ENCODE measurements at places on chromosomes 1 and 21.

DNA sequence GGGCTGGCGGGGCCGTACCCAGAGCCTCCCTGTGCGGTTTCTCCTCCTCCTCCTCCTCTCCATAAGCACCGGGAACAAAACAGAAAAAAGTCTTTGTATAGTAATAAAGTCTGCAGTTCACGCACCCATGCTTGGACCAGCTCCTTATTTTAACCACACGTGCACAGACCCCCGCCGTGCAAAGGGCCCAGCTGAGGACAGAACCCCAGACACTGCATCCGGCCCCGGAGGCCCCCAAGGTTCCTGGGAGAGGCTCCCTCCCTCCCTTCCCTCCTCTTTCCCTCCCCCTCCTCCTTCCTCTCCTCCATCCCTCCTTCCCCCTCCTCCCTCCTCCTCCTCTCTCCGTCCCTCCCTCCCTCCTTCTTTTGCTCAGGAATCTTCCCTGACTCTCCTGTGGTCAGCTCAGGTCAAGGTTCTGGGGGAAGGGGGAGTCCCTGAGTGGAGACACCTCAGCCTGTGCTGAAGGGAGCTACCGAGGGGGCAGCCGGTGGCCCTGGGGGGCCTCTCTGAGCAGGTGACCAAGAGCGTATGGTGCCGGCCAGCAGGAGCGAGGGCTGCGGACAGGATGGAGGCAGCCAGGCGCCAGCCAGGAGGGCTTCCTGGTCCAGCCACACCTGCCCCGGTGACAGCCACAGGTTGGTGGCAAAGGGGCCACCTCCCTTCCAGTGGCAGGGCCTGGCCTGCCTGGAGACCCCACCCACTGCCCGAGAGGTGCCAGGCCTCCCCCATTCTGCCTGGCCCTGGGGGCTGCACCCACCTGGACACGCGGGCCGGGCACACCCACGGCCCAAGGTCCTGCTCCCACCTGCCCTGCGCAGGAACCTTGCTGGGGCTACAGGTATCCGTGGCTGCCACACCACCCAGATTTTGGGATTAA is 3.2 kb upstream of the TTLL10 start:
- no peak for DNase-seq

- no peak for DNase-seq
Measured at GRCh38 chr21:34054259-34054658, 19.1 kb upstream of the MRPS6 start.

GRCh38 chr1:55987491-55988249 is 591.7 kb downstream of the PLPP3 start:
- no peak for DNase-seq

GRCh38 chr1:183562701-183563100 is 27.6 kb downstream of the NCF2 start:
- no peak for DNase-seq

DNA sequence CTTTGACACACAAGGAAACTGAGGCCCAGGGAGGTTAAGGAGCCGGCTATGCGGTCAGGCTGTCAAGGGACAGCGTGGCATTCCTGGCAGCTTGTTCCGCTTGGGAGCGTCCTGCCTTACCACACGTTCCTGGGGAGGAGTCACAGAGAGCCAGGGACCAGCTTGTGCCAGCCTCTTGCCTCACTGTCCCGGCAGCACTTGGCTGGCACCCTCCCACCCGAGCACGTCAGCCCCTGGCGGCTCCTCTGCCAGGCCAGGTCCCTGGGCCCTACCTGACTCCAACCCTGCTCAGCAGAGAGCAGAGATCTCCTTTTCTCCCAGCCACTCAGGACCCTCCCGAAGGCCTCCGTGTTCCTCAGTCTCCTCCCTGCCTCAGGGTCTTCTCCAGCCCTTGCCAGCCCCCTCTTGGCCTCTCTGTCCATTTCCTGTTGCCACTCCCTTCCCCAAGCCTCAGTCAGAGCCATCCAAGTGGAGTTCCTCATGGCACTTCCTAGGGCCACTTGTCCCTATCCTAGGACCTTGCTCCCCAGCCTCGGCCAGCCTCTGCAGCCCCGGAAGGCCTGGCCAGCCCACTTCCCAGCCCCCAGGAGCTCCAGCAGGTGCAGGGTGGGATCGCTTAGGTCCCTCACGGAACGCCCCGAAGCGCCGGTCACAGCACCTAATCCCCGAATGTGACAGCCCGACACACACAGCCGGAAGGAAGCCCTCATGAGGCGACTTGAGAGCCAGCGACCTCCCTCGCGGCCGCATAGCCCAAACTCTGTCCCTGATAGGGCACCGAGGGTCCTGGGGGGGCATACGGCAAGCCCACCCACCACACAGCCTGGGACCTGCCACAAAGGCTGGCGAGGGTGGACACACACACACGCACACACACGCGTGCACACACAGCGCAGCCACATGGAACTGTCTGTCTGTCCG is 130.3 kb downstream of the CASZ1 start:
- no peak for DNase-seq

GRCh38 chr1:159532922-159533321 is 2.9 kb downstream of the OR10J5 start:
- no peak for DNase-seq

DNA sequence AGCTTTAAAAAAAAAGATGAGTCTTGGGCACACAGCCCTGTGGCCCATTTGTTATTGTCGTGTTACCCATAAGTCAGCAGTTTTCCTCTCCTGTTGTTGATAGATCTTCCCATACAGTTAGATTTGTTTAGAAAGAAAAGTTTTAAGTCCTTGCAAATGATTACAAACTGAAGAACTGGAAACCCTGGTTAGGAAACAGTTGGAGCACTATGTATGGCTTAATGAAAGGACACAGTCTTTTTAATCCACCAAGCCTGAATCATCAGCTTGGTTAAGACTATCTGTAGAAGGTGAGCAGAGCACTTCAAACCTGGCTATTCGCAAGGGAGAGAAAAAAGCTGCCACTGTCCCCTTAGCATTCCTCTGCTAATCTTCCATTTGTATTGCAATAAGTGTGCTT is 241.0 kb downstream of the DISC1 start:
- no peak for DNase-seq

DNA sequence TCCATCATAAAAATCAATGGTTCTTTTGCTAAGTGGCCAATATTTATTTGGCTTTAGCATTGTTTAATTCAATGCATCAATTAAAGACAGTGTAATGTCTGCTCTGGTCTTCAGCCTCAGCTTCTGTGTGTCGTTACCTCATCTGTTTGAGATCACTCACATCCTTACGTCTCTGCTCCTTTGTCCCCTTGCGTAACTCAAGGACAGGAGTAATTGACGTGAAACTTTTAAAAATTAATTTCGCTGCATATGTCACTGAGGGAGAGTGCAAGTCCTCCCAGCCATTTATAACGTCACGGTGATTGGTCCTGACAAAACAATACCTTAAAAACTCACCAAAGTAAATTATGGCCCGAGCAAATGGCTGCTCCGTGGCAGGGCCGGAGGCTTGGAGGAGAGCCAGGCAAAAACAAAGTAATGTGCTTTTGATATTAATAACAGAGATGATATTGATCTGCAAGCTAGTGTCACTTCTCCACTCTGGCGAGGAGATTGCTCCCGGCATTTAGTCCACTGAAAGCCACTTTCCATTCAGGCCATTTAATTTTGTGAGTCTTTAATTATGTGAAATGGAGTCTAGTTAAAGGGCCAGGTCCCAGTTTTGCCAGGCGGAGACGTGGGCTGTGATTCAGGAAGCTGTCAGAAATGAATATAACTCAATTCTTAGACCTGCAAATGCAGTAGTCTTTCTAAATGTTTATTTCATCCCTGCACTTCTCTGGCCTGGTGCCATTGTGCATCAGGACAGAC is 150.9 kb upstream of the POU3F1 start:
- DNase-seq = no peak

- DNase-seq = no peak
Measured at GRCh38 chr21:41559658-41560631, 52.0 kb upstream of the TMPRSS2 start.

- DNase-seq = no peak
Measured at GRCh38 chr1:15330028-15330427, 79.7 kb upstream of the EFHD2 start.

DNA sequence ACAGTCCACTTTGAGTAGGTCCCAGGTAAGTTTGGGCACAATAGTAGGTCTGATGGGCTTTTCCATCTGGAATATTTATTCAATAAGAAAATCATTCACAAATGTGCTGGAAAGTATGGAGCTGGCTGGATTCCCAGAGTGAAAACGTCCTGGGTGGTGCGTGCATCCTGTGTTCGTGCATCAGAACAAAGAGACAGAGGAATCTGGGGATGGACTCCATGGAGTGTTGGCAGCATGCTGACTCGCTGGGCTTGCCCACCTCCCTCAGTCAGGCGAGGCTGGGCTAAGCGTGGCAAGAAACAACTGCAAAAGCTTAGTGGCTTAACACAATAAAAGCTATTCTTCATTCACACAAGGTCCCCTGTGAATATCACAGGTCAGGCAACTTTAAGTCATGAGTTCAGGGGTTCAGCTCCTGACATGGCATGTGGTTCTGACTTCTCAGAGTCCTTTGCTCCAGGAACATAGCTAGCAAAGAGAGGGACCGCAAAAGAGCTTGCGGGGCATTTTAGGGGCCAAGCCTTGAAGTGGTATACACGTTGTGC is 151.6 kb upstream of the ZNF644 start:
- no peak for DNase-seq

- DNase-seq = no peak
Measured at GRCh38 chr1:159068886-159069285, 7.7 kb downstream of the AIM2 start.

DNA sequence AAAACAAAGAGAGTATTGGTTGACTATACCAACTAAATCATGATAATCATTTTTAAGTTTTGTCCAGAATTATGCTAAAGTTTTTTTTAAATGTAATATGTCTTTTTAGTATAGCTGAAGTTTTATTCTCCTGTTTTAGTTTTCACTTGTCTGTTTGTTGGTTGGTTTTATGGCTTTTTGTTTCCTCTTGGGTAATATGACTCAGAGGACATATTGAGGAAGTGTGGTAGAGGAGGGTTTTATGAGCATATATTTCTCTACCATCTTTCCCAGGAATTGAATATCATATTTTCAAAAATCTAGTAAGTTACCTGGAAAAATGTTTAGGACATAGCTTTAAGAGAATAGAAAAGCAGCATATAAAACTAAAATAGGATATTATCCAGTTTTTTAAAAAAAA is 68.6 kb upstream of the MCOLN3 start:
- DNase-seq = no peak

DNA sequence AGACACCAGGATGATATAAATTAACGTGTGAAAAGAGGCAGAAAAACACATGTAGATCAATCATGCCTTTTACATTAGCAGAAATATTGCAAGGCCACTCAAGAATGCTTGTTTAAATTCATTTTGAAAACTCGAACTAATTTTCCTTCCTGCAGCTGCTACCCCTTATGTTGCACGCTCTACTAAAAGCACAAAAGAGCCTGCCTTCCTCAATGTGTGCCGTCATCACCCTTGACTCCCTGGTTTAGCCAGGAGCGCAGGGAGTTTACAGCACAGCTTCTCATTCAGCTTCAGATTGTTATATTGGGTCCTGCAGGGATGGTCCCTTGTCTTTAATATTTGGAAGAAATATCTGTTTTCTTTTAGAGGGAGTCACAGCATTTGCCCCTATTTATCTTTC is 10.1 kb upstream of the ST6GALNAC5 start:
- DNase-seq = no peak

GRCh38 chr1:46522184-46522968 is 29.1 kb downstream of the KNCN start:
- DNase-seq = no peak

DNA sequence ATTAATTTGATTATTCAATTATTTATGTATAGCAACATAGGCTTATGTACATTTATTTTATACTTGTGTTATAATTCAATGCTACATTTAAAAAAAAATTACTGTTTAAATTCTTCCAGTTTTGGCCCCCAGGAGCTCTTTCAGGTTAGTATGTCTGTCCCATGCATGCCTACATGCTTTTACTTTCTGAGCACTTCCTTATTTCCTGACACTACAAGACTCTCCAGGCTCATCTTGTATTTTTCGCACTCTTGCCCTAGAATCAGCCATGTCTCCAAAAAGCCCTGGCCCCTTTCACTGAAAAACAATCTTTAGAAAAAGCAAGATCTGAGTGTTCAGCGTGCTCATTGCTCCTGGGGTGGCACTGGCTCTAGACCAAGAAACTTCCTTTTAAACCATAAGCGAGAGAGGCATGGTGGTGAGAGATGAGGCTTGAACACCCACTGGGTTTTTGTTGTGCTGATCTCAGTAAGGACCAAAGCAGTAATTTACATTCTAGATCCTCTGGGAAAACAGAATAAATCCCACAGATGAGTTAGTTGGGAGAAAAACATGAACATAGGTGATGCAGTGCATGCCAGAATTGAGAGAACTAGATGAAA is 95.0 kb downstream of the SLC30A10 start:
- DNase-seq = no peak

DNA sequence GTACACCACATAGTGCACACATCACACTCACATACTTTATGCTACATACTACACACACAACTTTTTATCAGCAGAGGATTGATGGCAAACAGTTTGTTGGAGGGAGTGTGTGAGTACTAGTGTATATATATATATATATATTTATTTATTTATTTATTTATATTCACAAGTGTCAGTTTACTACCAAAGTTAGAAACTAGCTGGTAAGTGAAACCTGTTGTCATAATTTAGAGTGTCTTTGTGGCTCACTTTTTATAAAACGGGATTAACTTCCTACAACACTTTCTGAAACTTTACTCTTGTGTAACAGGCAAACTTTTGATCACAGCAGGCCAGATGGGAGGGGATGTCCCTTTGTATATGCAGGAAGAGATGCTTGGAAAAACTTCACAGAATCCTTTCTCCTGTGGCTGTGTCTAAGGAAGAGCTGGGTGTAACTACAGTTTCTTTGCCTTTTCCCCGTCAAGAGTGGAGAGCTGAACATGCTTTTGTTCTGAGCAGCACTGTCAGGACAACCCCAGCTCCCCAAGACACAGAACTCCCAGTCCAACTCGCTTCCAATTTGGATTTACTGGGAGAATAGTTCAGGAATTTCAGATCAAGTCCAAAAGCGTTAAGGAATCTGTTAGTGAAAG is 1.9 kb upstream of the SAMD13 start:
- DNase-seq = no peak

DNA sequence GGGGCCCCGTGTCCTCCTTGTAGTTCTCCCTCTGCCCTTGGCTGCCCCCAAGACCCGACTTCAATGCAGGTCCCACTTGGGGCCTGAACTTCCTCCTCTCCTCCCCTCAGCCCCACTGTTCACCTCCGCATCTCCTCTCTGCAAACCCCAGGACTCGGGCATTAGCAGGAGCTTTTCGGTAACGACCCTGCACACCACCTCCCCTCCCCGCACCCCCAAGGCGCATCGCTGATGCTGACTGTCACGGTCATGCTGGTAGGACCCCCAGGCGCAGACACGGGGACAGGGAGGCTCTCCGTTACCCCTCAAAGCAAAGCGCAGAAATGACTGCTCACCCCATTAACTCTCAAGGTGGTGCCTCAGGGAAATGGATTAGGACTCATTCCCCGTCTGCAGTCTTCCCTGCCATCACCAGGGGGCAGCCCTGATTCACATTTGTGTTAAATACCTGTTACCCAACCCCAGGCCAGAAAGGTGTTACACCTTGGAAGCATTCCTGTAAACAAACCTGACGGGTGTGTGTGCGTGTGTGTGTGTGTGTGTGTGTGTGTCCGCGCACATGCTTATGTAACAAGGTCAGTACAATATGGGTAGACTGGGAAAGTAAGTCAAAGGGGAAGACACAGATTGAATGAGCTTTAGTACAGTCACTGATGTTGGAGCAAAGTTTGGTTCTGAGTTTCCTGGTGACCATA is 6.4 kb upstream of the GUCA2B start:
- peak; percentile 57 for DNase-seq
